ENCODE measurements at places on chromosomes 2 and 18. TPM values are rescaled to one million over a fixed set of nuclear protein-coding genes. Genes with fewer than 3 reads are reported as not detected.

GRCh38 chr2:63406641-63407040 lies 181.6 kb downstream of the WDPCP start:
- no peak for DNase-seq

DNA sequence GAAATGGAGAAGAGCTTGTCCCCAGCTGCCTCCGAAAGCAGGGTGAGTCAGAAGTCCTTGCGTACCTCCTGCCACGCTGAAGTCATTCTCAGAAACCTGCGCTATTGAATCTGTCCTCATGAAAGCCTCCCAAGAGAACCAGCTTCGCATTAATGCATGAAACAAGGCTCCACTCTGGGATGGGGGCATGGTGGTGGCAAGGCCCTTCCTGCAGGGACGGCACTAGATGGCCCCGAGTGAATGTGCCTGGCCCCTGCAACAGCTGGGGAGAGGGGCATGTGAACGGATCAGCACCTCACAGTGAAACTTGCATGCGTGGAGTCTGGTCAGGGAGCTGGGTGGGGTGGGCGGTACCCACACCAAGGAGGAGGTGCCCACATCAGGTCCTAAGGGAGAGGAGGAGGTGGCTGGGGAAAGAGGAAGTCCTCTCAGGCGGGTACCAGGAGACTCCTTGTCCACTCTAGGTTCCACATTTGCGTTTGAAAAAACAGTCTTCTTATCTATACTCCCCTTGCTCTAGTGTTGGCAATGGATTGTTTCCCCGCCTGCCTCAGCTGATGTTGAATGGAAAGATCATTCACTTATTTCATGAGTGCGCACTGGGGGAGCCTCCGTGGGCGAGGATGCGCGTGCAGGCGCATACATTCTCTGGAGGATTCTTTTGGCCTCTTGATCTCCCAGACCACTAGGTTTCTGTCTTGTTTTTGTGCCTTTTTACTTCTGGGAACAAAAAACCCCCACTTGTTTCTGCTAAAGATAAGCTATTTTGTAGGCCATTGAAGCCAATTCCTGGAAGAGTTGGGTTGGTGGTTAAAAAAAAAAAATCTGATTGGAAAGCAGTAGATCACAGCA lies 104.7 kb downstream of the KLHL29 start:
- no peak for DNase-seq

- no peak for DNase-seq
Measured at GRCh38 chr2:201049455-201049854, 22.0 kb downstream of the HYCC2 start.

DNA sequence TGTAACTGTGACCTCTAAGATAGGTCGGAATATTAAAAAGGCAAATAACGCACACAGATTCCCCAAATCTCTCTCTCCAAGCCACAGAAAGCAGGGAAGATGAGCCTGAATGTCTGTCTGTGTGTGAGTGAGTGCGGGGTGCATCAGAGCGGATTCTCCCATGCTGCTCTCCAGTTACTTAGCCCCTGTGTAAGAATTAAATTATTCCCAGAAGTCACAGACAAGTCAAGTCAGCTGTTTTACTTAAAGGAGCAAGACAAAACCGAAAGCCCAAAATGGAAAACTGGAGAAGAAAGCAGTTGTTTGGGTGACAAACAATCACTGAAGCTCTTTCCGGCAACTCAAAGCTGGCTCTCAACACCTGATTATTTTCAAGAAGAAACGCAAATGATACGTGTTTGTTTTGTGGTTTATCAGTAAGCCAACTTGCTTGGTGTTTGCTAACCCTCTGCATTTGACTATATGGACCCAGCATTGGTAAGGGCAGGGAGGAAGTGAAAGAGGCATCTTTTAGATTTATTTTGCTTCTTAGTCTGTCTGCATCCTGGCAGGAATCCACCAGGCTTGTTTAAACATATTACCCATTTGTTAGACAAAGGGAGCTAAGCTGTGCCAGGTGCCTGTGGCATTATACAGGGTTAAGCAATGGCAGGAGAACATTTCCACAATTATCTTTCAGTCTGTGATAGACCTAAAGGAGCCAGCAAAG lies 121.5 kb upstream of the CREB1 start:
- DNase-seq: no peak

DNA sequence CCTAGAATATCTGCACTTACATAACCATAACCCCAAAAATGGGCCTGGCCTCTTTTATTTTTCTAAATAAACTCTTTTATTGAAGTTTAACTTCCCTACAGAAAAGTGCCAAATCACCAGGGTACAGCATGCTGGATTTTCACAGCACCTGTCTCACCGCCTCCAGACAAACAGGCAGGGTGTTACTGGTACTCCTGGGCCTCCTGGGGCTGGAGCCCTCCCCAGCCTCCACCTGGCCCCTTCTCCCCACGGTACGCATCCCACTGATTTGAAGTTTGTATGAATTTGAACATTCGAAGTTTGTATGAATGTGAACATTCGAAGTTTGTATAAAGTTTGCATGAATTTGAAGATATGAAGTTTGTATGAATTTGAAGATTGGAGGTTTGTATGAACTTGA lies 232.1 kb downstream of the NDUFA10 start:
- DNase-seq: no peak

DNA sequence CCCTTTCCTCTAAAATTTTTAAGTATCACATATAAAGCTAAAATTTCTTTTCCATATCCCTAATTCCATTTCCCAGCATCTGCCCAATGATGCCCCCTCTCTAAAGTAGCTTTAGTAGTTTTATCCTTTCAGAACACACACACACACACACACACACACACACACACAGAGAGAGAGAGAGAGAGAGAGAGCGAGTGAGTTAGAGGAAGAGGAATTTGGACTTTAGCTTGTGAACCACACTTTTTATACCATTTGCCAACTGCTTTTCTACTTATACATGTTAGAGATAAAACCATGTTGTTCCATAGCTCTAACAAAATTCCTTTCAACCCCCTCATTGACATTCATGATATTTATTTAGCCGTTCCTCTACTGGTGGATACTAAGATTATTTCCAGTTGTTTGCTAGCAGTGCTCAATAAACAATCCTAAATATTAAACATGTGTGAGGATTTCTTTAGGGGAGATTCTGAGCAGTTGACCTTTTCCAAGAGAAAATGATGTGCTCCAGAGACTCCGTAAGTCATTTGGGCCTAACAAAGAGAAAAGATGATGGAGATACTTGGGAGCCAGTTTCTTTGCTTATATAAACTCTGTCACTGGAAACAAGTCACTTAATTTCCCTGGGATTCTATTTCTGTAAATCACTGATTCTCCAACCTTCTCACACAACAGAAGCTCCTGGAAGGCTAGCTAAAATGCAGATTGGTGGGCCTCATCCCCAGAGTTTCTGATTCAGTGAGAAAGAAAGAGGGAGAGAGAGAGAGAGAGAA lies 229.7 kb upstream of the SP5 start:
- no peak for DNase-seq

The FAM124B gene
- 0.77 TPM for total RNA-seq

The PRSS56 gene
- total RNA-seq: not detected

The LHCGR gene
- total RNA-seq: 0.42 TPM

The CD28 gene
- 11.2 TPM for total RNA-seq
